ENCODE measurements at places on chromosomes 7 and 10.

GRCh38 chr10:13859979-13860654 lies 273.4 kb downstream of the PRPF18 start:
- peak; percentile 49 for DNase-seq

GRCh38 chr10:17802976-17803375 lies 6.2 kb upstream of the MRC1 start:
- DNase-seq = peak; percentile 40

DNA sequence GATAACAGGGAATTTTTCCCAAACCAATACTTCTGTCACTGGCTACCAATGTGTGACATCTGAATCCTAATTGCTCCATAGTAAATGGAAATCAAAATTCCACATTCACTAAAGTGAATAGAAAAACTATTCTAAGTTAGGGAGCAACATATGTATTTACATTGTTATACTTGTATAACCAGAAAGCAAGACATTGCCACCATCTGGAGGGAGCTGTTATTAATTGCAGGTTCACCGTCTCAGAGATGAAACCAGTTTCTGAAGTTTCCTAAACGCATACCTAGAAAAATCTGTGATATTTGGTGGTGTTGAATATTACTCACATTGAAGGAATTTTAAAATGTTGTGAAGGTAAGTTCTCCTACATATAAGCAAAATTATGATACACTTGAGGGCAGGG lies 390.1 kb downstream of the NXPH1 start:
- DNase-seq = no peak

DNA sequence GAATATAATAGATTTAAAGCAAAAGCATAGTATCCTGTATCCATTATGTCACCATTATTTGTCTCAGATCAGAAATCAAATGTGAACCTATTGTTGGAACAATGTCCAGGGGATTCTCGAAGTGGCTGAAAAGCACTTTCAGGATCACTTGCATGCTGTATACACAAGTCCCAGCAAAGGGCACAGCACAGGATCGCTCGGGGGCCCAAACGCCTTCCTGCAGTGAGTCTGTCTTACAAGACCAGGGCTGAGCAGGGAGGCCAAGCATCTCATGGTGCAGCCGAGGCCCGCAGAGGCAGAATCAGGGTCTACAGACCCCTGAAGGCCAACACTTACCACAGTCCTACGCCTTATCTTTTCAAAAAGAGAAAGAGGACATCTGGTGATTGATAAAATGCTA lies 92.3 kb downstream of the TNS3 start:
- DNase-seq = no peak

DNA sequence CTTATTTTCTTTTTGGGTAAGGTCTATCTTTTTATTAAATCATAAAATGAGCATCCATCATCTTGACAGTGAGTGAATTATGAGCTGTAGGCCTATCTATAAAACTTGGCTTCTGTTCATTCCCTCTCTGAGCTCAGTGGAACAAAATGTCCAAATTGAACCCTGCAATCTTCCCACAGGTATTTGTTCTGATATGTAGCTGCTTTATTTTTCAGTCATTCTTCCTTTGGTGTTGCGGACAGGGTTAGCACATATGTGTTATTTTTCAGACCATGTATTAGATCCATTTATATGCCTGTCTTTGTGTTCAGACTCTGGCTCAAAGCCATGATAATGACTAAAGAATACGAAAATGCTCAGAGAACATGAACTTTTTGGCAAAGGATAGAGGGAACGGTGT lies 201.6 kb upstream of the KIAA1217 start:
- DNase-seq = peak; percentile 33

GRCh38 chr7:143492799-143493739 lies 15.4 kb downstream of the TAS2R41 start:
- peak; percentile 73 for DNase-seq

All from fibroblast of skin of right biceps (primary cell).